ENCODE measurements at places on chromosomes 12 and 14.

DNA sequence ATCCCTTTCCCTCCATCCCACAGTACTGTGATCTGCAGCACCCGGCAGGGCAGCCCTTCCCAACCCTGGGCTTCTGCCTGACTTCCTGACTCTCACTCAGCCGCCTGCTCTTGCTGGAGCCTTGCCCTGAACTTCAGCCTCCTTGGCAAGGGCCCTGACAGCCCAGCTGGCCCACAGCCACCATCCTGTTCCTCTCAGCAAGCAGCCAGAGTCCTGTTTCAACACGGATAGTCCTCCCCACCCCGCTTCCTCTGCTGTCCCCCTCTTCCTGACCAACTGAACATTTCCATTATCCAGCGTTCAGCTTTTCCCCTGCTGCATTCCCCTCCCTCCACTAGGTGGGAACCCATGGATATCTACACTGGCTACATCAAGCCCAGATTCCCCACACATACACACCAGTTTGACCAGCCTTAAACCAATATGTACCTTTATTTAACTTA, 74.0 kb upstream of the MDM1 start:
- no peak for DNase-seq

GRCh38 chr12:124653169-124653931, 85.9 kb upstream of the NCOR2 start:
- DNase-seq = no peak

DNA sequence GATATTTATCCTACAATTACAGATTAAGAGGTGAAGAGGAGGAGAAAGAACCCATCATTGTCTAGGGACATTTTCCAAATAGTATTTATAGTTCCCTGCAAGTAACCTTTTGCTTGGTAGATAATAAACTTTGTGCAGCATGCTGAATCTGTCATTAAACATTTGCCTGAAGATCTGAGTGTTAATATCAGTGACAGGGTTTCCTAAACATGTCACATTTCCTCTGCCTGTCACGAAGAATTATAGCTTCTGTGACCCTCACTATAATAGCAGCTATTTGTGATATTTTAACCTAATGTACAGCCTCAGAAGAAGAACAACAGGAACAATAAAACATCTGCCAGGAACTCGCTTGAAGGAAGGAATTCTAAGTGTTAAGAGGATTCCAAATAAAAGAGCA, 350.3 kb downstream of the GXYLT1 start:
- DNase-seq = no peak

DNA sequence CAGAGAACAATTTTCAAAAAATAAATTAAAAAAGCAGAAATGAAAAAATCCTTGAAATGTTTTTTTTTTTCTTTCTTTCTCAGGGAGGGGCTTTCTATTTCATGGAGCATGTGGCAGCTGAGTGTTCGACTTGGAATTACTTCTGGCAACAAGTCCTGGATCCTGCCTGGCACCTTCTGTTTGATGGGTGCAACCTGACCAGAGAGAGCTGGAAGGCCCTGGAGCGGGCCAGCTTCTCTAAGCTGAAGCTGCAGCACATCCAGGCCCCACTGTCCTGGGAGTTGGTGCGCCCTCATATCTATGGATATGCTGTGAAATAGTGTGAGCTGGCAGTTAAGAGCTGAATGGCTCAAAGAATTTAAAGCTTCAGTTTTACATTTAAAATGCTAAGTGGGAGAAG, 22.5 kb upstream of the HIGD1C start:
- no peak for DNase-seq

GRCh38 chr12:32398181-32398580, 1.2 kb upstream of the FGD4 start:
- DNase-seq = no peak

GRCh38 chr12:90945070-90945649, 9.8 kb downstream of the CCER1 start:
- DNase-seq = no peak
